ENCODE measurements at places on chromosomes 6 and 20.

- DNase-seq: no peak
These were observed 111.8 kb upstream of the ZFP64 start for GRCh38 chr20:52303281-52303950.

DNA sequence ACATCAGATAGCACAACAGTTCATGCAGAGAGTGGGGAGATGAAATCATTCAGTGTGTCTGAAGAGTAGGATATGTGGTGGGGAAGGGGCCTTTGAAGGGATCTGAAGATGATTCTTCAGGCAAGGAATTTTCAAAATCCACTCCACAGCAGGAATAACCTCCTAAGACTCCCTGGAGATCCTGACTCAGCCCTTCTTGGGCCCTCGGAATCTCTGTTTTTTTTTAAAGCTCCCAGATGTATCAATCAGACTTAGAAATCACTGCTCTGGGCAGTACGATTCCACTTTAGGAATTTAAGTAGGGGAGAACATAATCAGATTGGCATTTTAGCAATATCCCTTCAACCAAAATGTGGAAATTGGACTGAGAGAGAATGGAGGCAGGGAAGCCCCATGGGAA, 55.5 kb downstream of the RIOK1 start:
- DNase-seq: no peak

DNA sequence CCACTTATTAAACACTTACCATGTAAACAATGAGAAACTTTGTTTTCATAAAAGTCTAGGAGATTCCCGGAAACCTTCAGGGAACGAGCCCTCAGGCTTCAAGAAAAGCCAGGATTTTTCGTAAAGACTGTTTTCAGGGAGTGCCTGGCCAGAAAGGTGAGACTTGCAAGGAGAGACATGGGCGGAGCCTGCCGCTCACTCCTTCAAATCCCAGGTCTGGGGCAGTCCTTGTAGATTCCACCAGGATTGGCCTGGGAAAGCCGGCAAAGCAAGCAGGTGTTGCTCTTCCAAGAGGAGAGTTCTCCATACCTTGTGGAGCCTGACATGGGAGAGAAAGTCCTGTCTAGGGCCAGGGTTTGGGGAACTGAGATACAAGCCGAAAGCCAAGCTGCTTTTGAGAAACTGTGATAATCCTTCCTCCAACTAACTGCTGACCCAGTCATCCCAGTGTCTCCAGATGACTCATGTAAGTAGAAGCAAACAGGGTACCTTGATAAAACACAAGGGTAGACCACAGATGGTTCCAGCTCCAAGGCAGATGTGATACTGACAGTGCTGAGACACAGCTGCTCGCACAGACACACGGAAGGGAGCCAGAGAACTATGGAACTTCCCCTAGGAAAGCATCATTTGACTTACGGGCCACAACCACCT, 69.4 kb upstream of the NAA20 start:
- DNase-seq: no peak

- no peak for DNase-seq
These were observed 25.6 kb downstream of the DHX35 start for GRCh38 chr20:38987777-38988176.

GRCh38 chr6:139508023-139508422, 133.6 kb upstream of the CITED2 start:
- DNase-seq: no peak

DNA sequence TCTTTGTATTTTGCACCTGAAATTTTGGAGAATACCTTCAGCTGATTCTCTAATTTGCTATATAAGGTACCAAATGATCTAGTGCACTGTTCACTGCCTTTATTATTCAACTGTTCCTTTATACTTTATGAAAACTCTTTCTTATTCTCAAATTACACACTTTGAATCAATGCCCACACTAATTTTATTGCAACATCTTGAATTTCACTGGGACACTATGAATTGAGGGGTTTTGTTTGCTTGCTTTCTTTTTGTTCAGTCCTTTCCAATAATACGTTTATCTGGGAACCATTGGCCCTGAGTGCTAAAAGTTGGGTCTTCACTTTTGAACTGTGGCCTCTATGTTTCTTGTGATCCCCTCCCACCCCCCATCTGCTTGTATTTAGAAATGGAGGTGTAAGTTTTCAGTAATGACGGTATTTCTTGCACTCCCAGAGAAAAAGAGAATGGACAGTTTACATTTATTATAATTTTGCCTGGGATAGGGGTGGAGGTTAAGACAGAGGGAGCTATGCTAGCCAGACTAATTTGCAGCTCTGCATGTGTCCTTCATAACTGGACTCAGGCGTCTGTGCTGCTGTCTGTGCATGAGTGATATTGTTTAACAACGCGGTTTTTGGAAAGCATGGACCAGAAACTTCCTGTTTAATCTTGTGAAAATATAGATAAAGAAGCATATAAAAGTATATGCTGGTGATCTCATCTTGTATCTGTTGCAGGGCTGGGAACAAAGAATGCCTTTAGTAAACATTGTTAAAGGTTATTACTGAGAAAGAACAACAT, 98.1 kb downstream of the DNAH8 start:
- no peak for DNase-seq

- DNase-seq: no peak
These were observed 20.8 kb upstream of the TNFAIP3 start for GRCh38 chr6:137846274-137846673.

GRCh38 chr6:169112483-169113320, 140.9 kb downstream of the THBS2 start:
- no peak for DNase-seq

DNA sequence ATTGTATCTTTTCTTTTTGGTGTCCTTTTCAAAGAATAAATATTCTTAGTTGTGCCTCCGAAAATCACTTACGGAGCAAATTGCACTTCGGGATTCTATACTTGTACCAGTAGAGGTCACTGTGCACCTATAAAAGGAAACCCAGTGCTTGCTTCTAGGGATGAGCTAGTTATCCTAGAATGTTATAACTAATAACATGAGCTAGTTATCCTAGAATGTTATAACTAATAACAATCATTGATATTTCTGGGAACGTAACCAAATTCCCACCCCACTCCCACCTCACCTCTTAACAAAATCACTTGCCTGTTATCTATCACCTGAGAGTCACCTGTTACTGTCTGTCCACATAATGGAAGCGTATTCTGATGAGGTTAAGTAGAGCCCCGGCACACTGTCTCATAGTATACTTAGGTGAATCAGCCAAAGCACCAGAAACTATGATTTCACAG, 126.9 kb upstream of the TIAM2 start:
- DNase-seq: no peak

DNA sequence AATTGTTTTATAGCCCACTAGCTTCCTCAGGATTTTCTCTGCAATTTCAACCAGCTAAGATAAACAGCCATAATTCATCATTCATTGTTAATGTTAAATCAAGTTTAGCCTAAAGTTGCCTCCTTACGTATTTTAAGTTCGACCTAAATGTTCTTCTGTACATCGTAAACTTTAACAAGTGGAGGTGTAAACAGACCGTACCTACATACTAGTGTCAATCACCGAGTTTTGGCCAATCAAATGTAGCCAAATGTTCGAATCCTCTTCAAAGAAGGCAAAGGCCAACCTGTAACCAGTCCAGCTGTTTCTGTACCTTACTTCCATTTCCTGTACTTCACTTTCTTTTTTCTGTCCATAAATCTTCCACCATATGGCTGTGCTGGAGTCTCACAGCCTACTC, 13.5 kb downstream of the MBOAT1 start:
- DNase-seq: no peak

GRCh38 chr20:48120120-48120519, 334.8 kb upstream of the SULF2 start:
- no peak for DNase-seq

- DNase-seq: no peak
These were observed 12.8 kb upstream of the KHDRBS2 start for GRCh38 chr6:62298745-62299392.

GRCh38 chr6:151652325-151652724, 155.2 kb upstream of the ESR1 start:
- peak; percentile 19 for DNase-seq

GRCh38 chr20:17992224-17992637, 23.4 kb downstream of the MGME1 start:
- DNase-seq: no peak

DNA sequence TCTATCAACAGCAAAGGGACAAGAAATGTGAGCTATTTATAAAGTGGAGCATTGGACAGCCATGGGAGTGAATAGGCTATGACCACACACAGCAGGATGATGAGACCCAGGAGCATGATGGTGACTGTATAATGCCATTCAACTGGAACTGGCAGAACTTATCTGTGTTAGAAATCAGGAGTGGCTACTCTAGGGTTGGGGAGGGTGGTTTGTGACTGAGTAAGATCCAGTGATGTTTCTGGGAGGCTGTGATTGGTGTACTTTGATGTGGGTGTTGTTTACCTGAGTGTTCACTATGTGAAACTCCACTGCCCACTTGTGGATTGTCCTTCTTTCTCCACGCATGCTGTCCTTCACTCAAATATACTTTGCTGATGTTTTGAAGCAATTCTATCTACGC, 11.5 kb upstream of the HLA-B start:
- no peak for DNase-seq

DNA sequence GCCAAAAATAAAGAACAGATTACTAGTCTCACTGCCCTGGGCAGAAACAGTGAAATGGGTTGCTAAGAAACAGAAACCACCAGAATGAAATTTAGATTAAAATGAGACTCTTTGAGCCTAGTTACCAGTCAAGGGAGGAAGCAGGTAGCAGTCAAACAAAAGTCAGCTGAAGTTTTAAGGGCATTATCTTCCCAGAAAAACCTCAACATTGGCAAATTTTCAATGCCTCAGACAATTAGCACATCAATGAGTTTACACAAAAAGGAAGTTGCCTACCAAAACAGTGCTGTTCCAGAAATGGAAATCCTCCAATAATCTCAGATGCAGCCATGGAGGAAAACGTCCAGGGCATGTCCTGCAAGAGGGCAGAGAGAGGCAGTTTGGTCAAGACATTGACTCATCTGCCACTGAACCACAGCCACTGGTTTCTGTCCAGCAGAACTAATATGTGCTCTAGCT, 399.7 kb upstream of the ADGRB3 start:
- DNase-seq: no peak

GRCh38 chr6:217048-217659, 75.1 kb upstream of the DUSP22 start:
- DNase-seq: no peak

DNA sequence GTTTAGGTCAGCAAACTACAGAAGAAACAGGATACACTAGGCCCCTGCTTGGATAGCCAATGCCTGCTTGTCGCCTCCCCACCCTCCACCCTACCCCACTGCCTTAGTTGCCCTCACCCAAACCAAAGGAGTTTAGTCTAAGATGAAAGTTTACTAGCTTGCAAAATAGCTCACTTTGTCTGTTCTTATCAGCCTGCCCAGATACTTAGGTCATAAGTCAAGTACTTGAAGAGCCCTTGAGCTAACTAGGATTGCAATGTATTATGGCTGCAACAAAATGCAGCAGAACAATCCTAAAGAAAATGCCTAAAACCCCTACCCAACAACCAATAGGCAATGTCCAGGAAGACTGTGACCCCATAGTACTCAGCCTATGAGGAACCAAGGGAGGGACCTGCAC, 7.3 kb upstream of the ENTPD6 start:
- no peak for DNase-seq

GRCh38 chr6:39092124-39092523, 22.9 kb downstream of the SAYSD1 start:
- DNase-seq: no peak

DNA sequence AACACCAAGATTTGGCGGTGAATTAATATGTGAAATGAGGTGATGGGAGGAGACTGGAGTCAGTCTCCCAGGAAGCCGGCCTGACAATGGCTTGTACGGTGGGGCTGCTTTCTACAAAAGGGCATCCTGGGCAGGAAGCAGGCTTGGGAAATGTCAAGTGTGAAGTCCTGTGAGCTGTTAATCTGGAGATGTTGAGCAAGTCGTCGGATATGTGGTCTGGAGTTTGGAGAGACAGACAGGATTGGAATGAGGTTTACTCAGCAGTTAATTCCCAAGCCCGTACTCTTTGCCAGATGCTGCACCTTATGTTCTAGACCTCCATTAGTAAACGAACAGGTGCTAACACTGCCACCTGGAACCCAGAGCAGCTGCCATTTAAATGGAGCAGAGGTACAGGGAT, 107.7 kb upstream of the FOXC1 start:
- DNase-seq: no peak

DNA sequence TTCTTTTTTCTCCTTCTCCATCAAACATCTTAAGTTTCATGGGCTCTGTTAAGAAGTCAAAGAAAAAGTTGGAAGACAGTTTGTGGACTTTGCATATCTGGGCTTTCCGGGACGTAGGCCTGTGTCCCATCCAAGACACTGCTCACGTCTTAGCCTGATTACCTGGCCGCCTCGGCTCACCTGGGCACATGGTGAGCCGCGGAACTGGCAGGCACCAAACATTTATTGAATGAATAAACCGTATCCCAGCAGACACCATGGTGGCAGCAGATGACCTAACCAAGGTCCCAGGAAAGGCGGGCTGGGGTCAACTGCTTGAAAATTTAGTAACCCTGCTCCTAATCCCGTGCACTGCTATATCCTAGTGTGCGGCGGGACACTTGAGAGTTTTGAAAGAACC, 35.6 kb downstream of the GNAS start:
- DNase-seq: no peak

DNA sequence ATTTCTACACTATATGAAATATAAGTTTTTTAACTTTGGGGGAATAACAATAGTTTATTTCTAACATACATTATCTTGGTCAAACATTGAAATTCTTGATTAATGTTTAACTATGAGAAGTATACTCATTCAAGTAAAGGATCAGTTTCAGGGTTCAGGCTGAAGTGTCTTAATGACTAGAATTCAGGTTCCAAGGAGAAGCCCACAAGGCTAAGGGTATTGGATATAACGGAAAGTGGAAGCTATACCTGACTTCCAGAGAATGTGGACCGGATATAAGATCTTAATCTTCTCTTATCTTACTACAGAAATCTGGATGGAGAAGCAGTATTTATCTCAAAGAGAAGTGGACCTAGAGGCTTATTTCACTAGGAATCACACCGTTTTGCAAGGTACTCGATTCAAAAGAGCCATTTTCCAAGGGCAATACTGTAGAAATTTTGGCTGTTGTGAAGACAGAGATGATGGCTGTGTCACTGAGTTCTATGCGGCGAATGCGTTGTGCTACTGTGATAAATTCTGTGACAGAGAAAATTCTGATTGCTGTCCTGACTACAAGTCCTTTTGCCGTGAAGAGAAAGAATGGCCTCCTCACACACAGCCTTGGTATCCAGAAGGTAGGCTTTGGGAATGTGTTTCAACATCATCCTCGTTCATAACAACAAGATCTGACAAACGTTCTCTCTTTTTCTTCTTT, at the start of gene TINAG:
TSS of gene TINAG (plus strand) at position 153 of the 697 bp plus-strand sequence. CDS start at position 263, 110 bp downstream.
- no peak for DNase-seq

GRCh38 chr6:149266659-149267058, 50.9 kb upstream of the TAB2 start:
- no peak for DNase-seq

GRCh38 chr20:58822748-58823730, 27.7 kb downstream of the GNAS-AS1 start:
- DNase-seq: no peak

- no peak for DNase-seq
These were observed 8.4 kb downstream of the CST7 start for GRCh38 chr20:24957326-24958016.

All from psoas muscle (tissue), 8 donors.